ENCODE measurements at places on chromosomes 1 and 21. TPM values are rescaled to one million over a fixed set of nuclear protein-coding genes. Genes with fewer than 3 reads are reported as not detected.

NPR1 gene
- not detected for total RNA-seq

HOOK1 gene
- 20.9 TPM for total RNA-seq

CSF3R gene
- 0.41 TPM for total RNA-seq

AKR7A2 gene
- 7.9 TPM for total RNA-seq

TNFRSF4 gene
- 2.4 TPM for total RNA-seq

COL16A1 gene
- total RNA-seq, result 0.92 TPM

CRYAA gene
- total RNA-seq, result not detected

A3GALT2 gene
- not detected for total RNA-seq

SLC44A5 gene
- 0.17 TPM for total RNA-seq

S100A8 gene
- total RNA-seq, result not detected

BSND gene
- not detected for total RNA-seq

COL9A2 gene
- 4.0 TPM for total RNA-seq

ZNF697 gene
- not detected for total RNA-seq

LRP8 gene
- 8.9 TPM for total RNA-seq

C8B gene
- not detected for total RNA-seq

NBPF4 gene
- not detected for total RNA-seq

PSMA5 gene
- total RNA-seq, result 30.9 TPM

OR2T35 gene
- total RNA-seq, result not detected

ITLN2 gene
- not detected for total RNA-seq

SV2A gene
- total RNA-seq, result 3.3 TPM

DNASE2B gene
- total RNA-seq, result not detected

KIRREL1 gene
- total RNA-seq, result not detected

FOXD2 gene
- 0.56 TPM for total RNA-seq

AMPD1 gene
- not detected for total RNA-seq

NBL1 gene
- total RNA-seq, result 80.5 TPM

CFHR5 gene
- not detected for total RNA-seq

ABCG1 gene
- 123 TPM for total RNA-seq

CCDC24 gene
- 0.33 TPM for total RNA-seq

GPR157 gene
- total RNA-seq, result 2.9 TPM

ICOSLG gene
- total RNA-seq, result 43.1 TPM

DMAP1 gene
- 59.0 TPM for total RNA-seq

SYCP1 gene
- not detected for total RNA-seq

DISC1 gene
- total RNA-seq, result 9.6 TPM

FCN3 gene
- total RNA-seq, result not detected

OR2T5 gene
- total RNA-seq, result not detected

PROK1 gene
- not detected for total RNA-seq
